Astrocyte of the spinal cord (primary cell): ENCODE measurements at places on chromosomes 6 and 20.
A peak's percentile ranks its signal among the peaks of the same experiment; 100 is the strongest.

- DNase-seq, result no peak
Measured at GRCh38 chr6:33206027-33206863, 1.8 kb downstream of the HSD17B8 start.

GRCh38 chr20:58227391-58228102 is 906 bp downstream of the ANKRD60 start:
- no peak for DNase-seq

DNA sequence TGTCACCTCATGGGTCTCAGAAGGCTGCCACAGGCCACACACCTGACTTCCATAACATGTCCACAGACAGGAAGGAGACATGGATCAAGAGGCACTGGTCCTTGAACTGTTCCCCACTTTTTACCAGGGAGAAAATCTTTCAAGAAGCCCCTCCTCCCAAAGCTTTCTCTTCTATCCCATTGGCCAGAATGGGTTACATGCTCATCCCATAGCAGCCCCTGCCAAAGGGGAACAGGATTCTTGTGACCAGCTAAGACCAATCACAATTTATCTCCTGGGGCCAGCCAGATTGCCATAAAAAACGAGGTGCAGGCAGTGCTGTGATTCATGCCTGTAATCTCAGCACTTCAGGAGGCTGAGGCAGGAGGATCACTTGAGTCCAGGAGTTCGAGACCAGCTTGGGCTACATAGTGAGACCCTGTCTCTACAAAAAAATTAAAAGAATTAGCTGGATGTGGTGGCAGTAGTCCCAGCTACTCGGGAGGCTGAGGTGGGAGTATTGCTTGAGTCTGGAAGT is 59.4 kb downstream of the TMEM242 start:
- DNase-seq, result no peak

DNA sequence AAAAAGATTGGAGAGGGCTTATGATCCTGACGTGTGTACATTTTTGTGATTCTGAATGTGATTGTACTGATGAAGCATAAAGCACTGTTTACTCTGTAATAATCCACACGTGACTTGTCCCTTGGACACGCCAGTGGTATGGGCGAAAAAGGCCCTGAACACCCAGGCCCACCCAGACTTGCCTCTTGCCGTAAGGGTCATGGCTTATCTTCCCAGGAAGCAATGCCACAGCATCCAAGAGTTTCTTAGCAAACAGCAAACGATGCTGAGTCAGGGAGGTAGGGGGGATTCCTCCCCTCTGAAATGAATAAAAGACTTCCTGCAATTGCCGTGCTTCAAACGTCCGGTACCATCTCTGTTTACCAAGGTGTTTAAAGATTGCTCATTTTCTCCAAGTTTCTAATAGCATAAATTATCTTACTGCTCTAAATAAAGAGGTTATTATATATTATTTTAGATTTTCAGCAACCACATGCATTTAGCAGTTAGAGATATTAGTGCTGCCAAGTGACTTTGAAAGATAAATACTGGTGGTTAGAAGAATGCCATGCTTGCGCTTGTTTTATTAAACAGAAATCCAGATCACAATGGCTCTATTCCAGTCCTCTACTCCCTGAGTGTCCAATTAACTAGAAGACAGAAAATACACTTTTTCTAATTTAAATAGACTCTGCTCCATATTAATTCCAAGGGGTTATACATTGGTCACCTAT is 212.8 kb upstream of the CST7 start:
- DNase-seq, result peak; percentile 44

- no peak for DNase-seq
Measured at GRCh38 chr6:140988780-140989179, 1143.9 kb upstream of the GJE1 start.
